ENCODE measurements at places on chromosomes 3 and 15.
A peak's percentile ranks its signal among the peaks of the same experiment; 100 is the strongest.

DNA sequence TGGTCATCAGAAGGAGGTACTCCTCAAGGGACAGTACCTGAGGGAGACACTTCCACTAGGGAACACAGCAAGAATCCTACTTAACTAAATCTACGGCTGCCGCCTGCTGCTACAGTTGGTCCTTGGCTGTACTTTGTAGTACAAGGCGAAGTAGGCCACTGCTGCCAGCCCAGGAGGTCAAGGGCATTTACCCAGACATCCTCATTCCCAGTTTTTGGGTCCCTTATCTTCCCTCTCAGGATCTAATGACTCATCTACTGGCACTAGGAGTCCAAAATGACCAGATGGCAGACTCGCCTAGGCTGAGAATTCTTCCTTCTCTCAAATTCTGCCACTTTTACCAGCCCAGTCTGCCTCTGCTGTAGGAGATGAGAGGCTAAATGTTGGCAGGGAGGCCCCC is 27.1 kb upstream of the LAMP3 start:
- peaks cover 12% of the 10 kb centered on the region for H3K4me1 ChIP-seq
- no peak for DNase-seq
- H3K36me3 ChIP-seq, result no peaks in the 10 kb centered on the region
- no peak overlapping the region for H3K4me3 ChIP-seq

DNA sequence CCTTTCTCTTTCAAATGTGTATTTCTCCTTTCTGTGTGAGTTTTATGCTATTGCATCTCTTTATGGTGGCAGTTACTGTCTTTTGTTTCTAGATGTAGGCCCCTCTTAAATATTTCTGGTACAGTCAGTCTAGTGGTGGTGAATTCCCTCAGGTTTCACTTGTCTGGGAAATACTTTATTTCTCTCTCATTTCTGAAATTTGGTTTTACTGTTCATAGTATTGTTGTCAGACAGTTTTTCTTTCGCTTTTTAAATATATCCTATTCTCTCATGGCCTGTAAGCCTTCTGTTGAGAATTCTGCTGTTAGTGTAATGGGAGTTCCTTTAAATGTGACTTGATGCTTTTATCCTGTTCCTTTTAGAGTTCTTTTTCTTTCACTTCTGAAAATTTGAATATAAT is 874.0 kb downstream of the PLOD2 start:
- H3K4me1 ChIP-seq, result no peaks in the 10 kb centered on the region
- DNase-seq, result no peak

DNA sequence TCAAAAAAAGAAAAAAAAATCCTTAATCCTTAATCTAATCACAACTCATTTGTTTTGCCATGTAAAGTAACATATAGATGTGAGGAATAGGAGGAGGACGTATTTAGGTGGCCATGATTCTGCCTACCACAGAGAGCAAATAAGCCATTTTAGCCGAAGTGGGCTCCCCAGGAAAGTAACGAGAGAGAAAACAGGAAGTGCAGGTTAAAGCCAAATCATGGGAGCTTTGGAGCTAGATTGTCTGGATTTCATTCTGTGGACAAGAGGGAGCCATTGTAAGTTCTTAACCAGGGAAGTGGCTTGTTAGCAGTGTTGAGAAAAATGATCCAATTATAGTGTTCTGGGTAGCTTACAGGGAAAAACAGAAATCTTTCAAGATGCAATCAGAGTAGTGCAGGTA is 9.4 kb downstream of the TMOD2 start:
- no peaks in the 10 kb centered on the region for H3K27me3 ChIP-seq
- no peak for DNase-seq
- no peak overlapping the region for H3K27ac ChIP-seq
- no peaks in the 10 kb centered on the region for H3K36me3 ChIP-seq

- H3K36me3 ChIP-seq, result no peaks in the 10 kb centered on the region
- H3K27ac ChIP-seq, result no peak overlapping the region
- no peak overlapping the region for H3K4me3 ChIP-seq
- peaks cover 19% of the 10 kb centered on the region for H3K4me1 ChIP-seq
- DNase-seq, result no peak
- H3K27me3 ChIP-seq, result no peaks in the 10 kb centered on the region
These were observed 68.0 kb upstream of the HES1 start for GRCh38 chr3:194067949-194068362.

DNA sequence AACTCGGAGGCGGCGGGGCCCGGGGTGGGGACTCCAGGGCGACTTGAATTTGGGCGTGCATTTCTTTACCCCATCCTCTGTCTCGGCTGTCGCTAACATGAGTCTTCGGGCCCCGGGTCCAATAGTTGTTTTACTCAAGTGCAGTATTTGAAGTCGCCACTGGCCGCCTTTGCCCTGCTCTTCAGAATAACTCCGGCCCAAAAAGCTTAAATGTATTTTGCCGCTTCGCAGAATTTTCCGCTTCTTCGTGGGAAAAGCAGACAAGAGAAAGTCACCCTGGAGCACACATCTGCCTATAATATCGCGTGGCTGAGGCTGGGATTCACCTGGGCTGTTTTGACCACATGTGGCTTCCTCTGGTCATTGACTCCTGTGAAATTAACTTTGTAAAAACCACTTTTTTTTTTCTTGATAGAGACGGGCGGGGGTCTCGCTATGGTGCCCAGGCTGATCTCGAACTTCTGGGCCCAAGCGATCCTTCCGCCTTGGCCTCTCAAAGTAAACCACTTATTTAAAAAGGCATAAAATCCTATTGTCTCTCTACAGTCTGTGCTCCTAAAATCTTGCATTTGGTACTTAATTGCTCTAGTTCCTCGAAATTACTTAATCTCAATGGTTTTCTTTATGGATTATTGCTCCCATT is 676 bp downstream of the CNOT10 start:
- H3K4me1 ChIP-seq, result peaks cover 34% of the 10 kb centered on the region
- no peak for DNase-seq
- peak overlapping the region; percentile 84 for H3K27ac ChIP-seq
- no peaks in the 10 kb centered on the region for H3K27me3 ChIP-seq
- H3K4me3 ChIP-seq, result peak overlapping the region; percentile 79

DNA sequence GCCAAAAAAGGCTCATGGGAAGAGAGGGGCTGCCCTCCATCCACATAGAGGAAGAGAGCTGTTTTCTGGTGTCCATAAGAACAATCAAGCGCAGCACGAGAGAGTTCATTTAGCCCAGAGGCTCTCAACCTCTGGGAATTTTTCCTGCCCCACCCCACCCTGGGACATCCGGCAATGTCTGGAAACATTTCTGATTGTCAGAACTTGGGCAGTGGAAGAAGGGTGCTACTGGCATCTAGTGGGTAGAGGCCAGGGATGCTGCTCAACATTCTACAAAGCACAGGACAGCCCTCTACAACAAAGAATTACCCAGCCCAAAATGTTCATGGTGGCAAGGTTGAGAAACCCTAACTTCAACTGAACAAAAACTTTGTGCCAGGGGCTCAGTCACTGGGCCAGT is 92.9 kb downstream of the RAB11A start:
- DNase-seq, result no peak
- no peaks in the 10 kb centered on the region for H3K4me1 ChIP-seq
- no peak overlapping the region for H3K27ac ChIP-seq
- H3K27me3 ChIP-seq, result no peaks in the 10 kb centered on the region

DNA sequence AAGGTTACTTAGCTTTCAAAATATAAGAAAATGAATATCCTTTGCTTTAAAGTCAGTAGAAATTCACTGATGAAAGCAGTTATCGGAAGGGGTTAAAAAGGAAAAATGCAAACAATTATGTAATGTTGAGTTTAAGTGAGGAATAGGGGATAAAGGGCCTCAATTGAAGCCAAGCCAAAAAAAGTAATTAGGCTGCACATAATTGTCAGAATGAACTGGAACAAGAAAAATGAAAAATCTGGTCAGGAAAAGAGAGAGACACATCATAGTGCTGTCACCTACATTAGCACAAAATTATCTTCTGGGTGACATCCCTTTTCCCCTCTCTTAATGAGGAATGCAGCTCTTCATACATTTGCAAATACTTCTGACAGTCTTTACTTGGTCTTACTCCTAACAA is 48.8 kb upstream of the PIK3R4 start:
- no peaks in the 10 kb centered on the region for H3K4me1 ChIP-seq
- no peak overlapping the region for H3K27ac ChIP-seq
- DNase-seq, result no peak
- H3K27me3 ChIP-seq, result no peaks in the 10 kb centered on the region
- H3K36me3 ChIP-seq, result no peaks in the 10 kb centered on the region

GRCh38 chr3:33456756-33457155 is 16.6 kb upstream of the UBP1 start:
- H3K27me3 ChIP-seq, result no peaks in the 10 kb centered on the region
- no peaks in the 10 kb centered on the region for H3K36me3 ChIP-seq
- no peak overlapping the region for H3K4me3 ChIP-seq
- DNase-seq, result peak; percentile 16
- no peak overlapping the region for H3K27ac ChIP-seq

- H3K27me3 ChIP-seq, result no peaks in the 10 kb centered on the region
- no peak overlapping the region for H3K4me3 ChIP-seq
- H3K27ac ChIP-seq, result no peak overlapping the region
- no peaks in the 10 kb centered on the region for H3K36me3 ChIP-seq
These were observed 21.0 kb downstream of the THSD4 start for GRCh38 chr15:71136159-71136783.

GRCh38 chr3:30231277-30232141 is 374.9 kb upstream of the TGFBR2 start:
- DNase-seq, result peak; percentile 83
- H3K4me1 ChIP-seq, result peaks cover 29% of the 10 kb centered on the region
- peak overlapping the region; percentile 59 for H3K27ac ChIP-seq
- H3K4me3 ChIP-seq, result no peak overlapping the region
- H3K36me3 ChIP-seq, result no peaks in the 10 kb centered on the region

DNA sequence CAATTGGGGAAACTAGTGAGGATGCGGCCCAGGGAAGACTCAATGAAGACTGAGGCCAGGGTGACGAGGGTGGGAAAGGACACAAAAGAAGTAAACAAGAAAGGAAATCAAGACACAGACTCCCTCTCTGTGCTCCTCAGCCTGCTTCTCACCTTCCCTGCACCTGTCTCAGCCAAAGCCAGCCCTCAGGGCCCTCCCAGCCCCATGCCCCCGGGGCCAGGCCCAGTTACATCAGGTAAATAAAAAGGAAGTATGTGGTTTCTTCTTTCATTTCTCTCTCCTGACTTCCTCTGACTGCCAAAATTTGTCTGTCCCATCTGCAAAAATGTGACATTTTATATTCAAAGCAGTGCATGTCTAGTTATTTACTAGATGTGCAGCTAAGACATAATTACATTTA is 328.0 kb downstream of the UACA start:
- H3K27ac ChIP-seq, result no peak overlapping the region
- H3K36me3 ChIP-seq, result no peaks in the 10 kb centered on the region
- peaks cover 16% of the 10 kb centered on the region for H3K4me1 ChIP-seq
- no peak overlapping the region for H3K4me3 ChIP-seq

DNA sequence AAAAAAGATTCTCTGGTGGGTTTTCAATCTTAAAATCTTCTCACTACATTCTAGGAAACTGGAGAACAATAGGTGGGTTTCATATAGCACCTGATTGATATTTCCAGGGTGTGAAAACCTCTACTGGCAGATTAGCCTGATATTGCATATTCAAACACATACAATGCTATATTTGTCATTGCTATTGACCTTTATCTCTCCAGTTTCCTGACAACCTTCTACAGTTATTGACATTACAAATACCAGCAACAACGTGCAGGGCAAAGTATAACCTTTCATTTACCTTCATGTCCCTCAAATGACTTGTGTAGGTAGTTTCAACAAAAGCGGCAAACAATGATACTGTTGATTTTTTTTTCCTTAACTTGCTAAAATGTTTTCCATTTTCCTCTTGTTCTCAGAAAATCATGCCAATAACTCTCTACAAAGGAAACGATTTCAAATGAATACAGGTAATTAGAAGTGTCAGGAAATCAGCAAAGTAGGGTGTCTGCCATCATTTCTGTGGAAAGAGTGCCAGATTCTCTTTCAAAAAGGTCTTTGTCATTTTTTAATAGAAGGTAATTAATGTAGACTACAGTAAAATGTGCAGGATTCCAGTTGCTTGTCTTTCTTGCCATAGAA is 72.6 kb upstream of the CDIN1 start:
- no peak overlapping the region for H3K4me3 ChIP-seq
- no peaks in the 10 kb centered on the region for H3K27me3 ChIP-seq
- no peak for DNase-seq
- H3K27ac ChIP-seq, result no peak overlapping the region
- no peaks in the 10 kb centered on the region for H3K4me1 ChIP-seq
- H3K36me3 ChIP-seq, result no peaks in the 10 kb centered on the region

DNA sequence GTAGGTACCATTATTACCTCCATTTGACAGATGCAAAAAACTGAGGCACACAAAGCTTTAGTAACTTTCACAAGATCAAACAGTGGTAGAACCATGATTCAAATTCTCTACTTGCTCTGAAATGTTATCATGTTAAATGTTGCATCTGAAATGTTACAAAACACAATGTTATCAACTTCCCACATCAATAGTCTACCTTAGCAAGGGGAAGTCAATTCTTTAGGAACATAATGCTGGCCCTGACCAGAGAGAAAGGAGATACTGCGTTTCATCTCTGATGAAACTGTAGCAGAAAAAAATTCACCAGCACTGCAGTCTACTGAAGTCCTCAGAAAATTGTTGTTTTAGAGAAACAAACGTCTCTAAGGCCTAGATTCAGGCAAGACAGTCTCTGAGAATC is 174.1 kb downstream of the SATB1 start:
- H3K4me3 ChIP-seq, result no peak overlapping the region
- no peak for DNase-seq
- no peaks in the 10 kb centered on the region for H3K27me3 ChIP-seq
- H3K4me1 ChIP-seq, result no peaks in the 10 kb centered on the region
- no peaks in the 10 kb centered on the region for H3K36me3 ChIP-seq
- no peak overlapping the region for H3K27ac ChIP-seq

DNA sequence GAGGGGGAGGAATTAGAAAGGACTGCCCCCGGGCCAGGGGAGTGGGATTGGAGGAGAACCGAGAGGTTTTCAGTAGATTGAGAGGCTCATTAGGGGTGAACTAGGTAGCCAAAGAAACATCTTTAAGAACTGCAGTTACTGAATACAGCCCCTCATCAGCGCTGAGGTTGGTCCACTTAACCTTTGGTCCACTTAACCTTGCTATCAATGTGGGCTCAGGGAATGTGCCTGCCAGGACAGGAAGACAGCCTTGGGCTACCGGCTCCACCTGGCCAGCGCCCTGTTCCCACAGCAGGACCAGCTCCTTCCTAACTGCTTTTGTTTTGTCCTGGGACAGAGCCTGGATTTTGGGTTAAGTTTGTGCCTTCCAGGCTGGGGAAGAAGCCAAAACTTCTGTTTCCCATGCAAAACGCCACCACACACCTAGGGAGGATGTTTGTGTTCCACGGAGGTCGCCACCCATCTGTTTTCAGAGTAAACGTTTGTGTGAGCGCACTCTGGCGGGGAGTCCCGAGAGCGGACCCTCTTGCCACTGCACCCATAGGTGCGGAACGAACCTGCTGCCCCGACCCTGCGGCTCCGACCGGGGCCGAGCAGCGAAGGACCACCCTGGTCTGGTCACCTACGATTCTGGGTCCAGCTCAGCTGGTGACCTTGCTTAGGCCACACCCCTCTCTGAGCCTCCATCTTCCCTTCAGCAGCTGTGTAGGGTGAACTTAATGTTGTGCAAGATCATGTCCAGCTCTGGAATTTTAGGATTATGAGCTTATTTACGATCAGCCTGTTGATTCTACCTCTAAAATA is 107.4 kb downstream of the VGLL4 start:
- no peaks in the 10 kb centered on the region for H3K27me3 ChIP-seq
- no peaks in the 10 kb centered on the region for H3K36me3 ChIP-seq
- H3K27ac ChIP-seq, result no peak overlapping the region
- DNase-seq, result no peak
- H3K4me3 ChIP-seq, result no peak overlapping the region

Measured in vagina (tissue), 2 donors.